CD4-positive, alpha-beta T cell treated with Interleukin-2 at 100 ng/mL for 4 hours (primary cell): ENCODE measurements at places on chromosomes 1 and 21.

- DNase-seq: no peak
These were observed 31.1 kb downstream of the HTR6 start for GRCh38 chr1:19695772-19696171.

DNA sequence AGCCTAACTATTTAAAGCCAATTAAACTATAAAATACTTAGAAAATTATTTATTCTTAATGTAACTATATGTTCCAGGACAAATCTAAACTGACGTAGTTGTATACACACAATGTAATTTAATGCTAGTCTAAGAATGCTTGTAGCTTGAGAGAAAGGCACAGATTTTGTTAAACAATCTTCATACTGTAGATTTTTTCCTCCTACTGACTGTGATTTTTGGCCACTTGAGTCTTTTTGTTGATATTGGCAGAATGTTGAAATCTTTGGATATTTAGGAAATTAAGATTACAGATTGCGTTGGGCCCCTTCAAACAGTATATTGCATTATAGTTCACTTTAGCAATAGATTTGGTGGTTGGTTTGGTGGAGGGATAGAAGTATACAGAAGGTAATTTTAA, 40.5 kb downstream of the ATF3 start:
- DNase-seq: no peak

DNA sequence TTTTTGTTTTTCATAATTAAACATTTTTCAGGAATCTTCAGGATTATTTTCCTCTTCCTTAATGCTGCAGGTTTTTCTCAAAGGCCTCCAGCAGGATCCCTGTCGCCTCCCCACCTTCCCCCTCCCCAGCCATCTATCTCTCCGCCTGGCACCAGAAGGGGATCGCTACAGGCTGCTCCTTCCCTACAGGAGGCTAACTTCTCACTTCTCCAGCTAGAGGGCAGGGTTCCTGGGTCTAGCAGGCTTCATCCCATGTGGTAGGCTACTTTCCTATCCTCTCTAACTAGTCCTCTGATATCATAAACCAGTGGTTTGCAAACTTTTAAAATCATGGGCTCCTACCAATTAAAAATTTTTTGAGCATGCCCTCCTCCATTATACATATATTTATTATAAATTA, 104.1 kb downstream of the KCNN3 start:
- DNase-seq: no peak

- DNase-seq: no peak
These were observed 206.9 kb upstream of the LMO4 start for GRCh38 chr1:87121711-87122163.

GRCh38 chr1:172588296-172589291, 55.6 kb downstream of the SUCO start:
- DNase-seq: peak; percentile 6

DNA sequence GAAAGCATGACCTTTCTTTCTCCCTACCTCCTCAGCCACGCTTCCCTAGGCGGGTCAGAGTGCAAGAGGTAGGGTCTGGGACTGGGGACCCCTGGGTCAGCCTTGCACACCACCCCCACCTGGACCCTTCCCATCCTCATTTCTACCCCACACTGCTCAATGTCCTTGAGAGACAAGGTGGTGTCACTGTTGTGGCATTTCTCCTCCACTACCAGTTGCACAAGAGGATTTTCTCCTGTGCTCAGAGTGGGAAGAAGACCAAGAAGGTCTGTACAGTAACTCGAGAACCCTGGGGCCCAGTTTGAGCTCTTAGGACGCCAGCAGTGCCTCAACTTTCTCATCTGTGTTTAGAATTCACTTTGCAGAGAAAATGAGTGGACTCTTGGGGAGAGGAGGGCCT, 49.4 kb upstream of the CD34 start:
- no peak for DNase-seq

GRCh38 chr21:26888256-26888655, 43.0 kb upstream of the ADAMTS1 start:
- no peak for DNase-seq

GRCh38 chr1:40303051-40303771, 13.9 kb downstream of the COL9A2 start:
- DNase-seq: no peak

DNA sequence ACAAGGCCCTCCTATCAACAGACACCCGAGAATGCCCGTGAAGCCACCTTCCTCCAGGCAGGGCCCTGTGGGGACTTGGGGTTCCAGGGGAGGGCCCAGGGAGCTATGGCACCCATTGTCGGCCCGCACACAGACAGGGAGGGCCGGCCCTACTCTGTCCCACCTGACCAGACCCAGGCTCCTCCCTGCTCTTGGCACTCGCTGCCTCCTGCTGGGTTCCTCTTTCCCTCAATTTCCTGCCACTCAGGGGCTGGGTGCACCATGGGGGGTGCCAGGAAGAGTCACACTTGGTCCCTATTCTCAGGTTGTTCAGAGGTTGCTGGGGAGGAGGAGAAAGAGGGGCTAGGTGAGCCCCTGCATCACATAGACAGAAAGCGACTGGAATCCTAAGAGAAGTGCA, 8.0 kb upstream of the OXCT2 start:
- DNase-seq: no peak

GRCh38 chr1:158945061-158945460, 13.7 kb downstream of the PYHIN1 start:
- no peak for DNase-seq
